ENCODE measurements at places on chromosomes 13 and 19. TPM values are rescaled to one million over a fixed set of nuclear protein-coding genes. Genes with fewer than 3 reads are reported as not detected.

The C1QTNF9B gene
- polyA plus RNA-seq = 0.24 TPM

The EHD2 gene
- polyA plus RNA-seq = not detected

The VN1R4 gene
- polyA plus RNA-seq = not detected

The PGLYRP1 gene
- polyA plus RNA-seq = not detected

The SMIM17 gene
- polyA plus RNA-seq = 9.2 TPM

The ZSWIM9 gene
- 4.7 TPM for polyA plus RNA-seq

The PCP2 gene
- not detected for polyA plus RNA-seq

The CYP2S1 gene
- not detected for polyA plus RNA-seq

The CRX gene
- not detected for polyA plus RNA-seq
